ENCODE measurements at places on chromosomes 3 and 15. TPM values are rescaled to one million over a fixed set of nuclear protein-coding genes. Genes with fewer than 3 reads are reported as not detected.

DNA sequence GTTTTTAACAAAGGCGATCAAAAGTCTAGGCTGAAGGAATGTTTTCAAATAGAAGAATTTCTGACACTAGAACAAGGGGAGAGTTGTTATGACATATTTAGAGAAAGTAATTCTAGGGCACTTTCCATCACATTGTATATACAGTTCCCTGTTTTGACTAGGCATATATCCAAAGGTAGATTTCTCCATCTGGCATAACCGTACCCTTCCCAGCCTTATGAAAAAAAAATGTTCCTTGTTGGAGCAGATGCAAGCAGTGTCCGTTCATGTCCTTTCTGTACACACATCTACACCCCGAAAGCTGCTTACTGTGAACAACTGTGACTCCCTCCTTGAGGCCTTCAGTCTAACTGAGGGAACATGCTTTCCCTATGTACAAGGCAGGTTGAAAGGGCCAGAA lies 271.7 kb upstream of the GBE1 start:
- DNase-seq, result no peak

- DNase-seq, result no peak
Measured at GRCh38 chr15:60751985-60752952, 273.3 kb upstream of the ICE2 start.

DNA sequence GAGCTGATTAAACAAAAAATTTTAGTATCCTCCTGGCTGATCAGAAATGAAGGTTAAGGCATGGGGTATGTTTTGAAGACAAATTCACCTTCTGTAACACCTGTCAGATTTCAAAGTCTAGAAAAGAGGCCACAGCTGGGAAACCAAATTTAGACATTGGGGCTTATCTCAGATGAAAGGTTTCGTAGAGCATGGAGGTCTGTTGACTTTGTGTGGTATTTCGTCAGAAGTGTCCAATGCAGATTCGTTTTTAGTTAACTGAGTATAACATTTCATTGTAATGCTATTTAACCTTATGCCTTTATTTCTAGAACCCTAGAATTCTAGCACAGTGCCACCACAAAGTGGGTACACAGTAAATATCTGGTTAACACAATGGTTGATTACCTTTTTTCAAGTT lies 61.7 kb downstream of the FNDC3B start:
- DNase-seq, result no peak

- no peak for DNase-seq
Measured at GRCh38 chr3:24508423-24508839, 13.8 kb upstream of the THRB start.

The CPOX gene
- 54.7 TPM for total RNA-seq

The ARGFX gene
- not detected for total RNA-seq

- peak; percentile 35 for DNase-seq
Measured at GRCh38 chr3:38805765-38806386, 10.1 kb downstream of the SCN10A start.

GRCh38 chr3:43279532-43279931 lies 6.8 kb upstream of the SNRK start:
- DNase-seq, result no peak

The TM4SF18 gene
- total RNA-seq, result not detected

DNA sequence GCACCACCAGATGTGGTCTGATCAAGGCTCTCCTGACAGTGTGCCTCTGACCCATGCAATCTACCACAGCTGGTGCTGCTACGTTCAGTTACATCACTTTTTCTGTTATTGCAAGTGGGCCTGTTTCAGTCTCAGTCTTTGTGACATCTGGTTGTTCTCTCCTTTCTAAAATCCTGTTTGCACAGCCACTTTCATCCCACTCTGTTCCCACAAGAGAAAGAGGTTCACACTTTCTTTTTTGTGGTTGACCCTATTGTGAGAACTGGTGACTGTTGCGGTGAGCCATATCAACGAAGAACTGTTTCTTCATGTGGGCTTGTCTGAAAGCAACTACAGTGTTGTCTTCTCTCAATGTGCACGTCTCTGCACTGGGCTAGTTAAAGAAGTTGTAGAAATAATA lies 342.8 kb upstream of the ARPP21 start:
- peak; percentile 45 for DNase-seq

- no peak for DNase-seq
Measured at GRCh38 chr3:189566550-189567130, 64.5 kb upstream of the TP63 start.

GRCh38 chr3:25573386-25574171 lies 91.1 kb downstream of the TOP2B start:
- no peak for DNase-seq

The CLDN18 gene
- total RNA-seq, result not detected

- no peak for DNase-seq
Measured at GRCh38 chr3:68773401-68773800, 158.9 kb downstream of the TAFA4 start.

DNA sequence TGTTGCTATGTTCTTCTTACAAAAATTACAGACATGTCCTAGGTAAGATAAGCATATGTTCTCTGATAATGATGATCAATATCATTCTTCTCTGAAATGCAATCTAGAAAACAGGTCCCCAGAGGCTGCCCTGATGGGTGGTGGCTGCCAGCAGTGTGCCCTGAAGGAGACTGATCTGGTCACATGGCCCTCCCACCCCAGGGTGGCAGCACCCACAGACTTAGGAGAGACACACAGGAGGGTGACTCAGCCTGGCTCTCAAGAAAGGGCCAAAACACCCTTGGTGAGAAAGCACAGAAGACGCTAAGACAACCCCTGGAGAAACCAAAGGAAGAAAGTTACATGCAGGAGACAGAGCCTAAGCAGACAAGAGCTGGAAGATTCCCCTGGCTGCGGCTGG lies 203.7 kb downstream of the TJP1 start:
- no peak for DNase-seq

- no peak for DNase-seq
Measured at GRCh38 chr3:42052132-42052483, 39.0 kb upstream of the TRAK1 start.

GRCh38 chr3:107753494-107753893 lies 230.7 kb downstream of the BBX start:
- peak; percentile 4 for DNase-seq

The MED12L gene
- 1.6 TPM for total RNA-seq

The NR1I2 gene
- 1.4 TPM for total RNA-seq

DNA sequence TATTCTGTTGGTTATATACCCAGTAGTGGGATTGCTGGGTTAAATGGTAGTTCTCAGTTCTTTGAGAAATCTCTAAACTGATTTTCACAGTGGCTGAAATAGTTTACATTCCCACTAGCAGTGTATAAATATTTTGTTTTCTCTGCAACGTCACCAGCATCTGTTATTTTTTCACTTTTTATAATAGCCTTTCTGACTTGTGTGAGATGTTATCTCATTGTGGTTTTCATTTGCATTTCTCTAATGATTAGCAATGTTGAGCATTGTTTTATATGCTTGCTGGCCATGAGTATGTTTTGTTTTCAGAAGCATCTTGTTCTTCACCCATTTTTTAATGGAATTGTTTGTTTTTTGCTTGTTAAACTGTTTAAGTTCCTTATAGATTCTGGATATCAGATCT lies 612.7 kb upstream of the SGO1 start:
- DNase-seq, result no peak

The MCF2L2 gene
- total RNA-seq, result 2.2 TPM

The AGBL1 gene
- not detected for total RNA-seq

- peak; percentile 42 for DNase-seq
Measured at GRCh38 chr3:10753964-10754363, 62.1 kb upstream of the SLC6A11 start.

DNA sequence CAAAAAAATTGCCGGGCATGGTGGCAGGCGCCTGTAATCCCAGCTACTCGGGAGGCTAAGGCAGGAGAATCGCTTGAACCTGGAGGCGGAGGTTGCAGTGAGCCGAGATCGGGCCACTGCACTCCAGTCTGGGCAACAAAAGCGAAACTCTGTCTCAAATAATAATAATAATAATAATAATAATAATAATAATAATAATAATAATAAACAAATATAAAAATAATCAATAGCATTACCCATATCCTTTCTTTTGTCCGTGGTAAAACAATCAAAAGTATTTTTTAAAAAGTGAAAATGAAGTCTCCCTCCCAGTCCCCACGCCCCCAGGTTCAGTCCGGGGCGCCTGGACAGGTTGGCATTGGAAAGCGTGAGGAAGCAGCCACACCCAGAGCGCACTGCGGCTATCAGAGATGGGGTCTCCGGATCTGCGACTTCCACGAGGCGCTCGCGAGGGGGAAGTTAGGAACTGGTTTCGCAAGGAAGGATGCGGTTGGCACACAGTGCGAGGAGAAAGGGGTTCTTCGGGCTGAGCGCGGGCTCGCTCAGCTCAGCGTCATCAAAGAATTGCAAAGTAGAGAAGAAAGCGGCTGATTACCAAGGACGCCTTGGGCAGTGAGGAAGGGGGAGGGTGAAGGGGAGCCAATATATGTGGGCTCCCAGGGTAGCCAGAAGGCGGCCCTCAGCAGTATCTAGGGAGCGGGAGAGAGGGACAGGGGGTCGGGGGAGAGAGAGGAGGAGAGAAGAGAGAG lies 69.5 kb upstream of the EPHB3 start:
- DNase-seq, result no peak

The SH3GL3 gene
- not detected for total RNA-seq

GRCh38 chr15:51970132-51970817 lies 1.3 kb downstream of the LEO1 start:
- no peak for DNase-seq

- no peak for DNase-seq
Measured at GRCh38 chr3:72158639-72159326, 373.8 kb upstream of the PROK2 start.

The CCK gene
- total RNA-seq, result not detected

DNA sequence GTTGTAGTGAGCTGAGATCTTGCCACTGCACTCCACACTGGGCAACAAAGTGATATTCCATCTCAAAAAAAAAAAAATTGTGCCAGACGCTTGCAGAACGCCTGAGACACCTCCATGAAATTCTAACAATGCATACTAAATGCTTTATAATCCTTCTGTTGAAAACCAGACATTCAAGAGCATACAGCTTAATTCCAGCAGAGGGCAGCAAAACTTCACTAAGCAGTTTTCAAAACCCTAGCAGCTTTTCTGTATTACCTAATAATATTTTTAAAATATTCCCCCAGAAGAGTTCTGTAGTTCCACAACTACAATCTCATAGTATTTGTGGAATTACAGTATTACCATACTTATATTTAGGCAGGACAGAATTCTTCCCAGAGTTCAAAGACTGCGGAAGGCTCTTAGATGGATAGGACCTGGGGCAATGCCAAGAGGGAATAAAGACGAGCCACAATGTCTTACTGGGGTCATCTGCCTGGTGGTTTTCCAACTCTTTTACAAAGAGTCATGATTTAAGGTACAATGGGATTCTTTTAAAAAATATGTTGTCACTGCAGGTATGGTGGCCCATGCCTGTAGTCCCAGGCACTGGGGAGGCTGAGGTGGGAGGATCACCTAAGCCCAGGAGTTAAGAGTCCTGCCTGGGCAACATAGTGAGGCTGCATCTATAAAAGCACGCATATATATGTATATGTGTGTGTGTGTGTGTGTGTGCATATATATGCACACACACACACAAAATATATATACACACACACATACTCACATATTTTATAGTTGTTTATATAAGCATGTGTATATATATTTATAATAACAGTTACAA lies 19.6 kb upstream of the TASOR start:
- peak; percentile 21 for DNase-seq

DNA sequence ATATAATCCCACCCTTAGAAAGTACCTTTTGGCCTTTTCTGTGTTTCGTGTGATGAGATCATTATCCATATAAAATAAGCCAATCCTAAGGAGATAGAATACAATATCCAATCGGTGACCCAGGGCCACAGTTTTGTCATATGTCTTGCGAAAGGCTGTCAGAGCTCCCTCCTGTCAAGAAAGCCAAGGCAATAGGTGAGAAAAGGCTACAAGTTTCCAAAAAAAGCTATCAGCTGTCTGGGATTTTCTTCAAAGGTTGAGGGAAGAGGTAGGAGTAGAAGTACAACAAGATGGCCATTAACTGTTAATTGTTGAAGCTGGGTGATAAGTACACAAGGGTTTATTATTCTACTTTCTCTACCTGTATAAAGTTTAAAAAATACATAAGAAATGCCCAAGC lies 4.0 kb downstream of the PSMD6 start:
- no peak for DNase-seq

The GREM1 gene
- total RNA-seq, result not detected

DNA sequence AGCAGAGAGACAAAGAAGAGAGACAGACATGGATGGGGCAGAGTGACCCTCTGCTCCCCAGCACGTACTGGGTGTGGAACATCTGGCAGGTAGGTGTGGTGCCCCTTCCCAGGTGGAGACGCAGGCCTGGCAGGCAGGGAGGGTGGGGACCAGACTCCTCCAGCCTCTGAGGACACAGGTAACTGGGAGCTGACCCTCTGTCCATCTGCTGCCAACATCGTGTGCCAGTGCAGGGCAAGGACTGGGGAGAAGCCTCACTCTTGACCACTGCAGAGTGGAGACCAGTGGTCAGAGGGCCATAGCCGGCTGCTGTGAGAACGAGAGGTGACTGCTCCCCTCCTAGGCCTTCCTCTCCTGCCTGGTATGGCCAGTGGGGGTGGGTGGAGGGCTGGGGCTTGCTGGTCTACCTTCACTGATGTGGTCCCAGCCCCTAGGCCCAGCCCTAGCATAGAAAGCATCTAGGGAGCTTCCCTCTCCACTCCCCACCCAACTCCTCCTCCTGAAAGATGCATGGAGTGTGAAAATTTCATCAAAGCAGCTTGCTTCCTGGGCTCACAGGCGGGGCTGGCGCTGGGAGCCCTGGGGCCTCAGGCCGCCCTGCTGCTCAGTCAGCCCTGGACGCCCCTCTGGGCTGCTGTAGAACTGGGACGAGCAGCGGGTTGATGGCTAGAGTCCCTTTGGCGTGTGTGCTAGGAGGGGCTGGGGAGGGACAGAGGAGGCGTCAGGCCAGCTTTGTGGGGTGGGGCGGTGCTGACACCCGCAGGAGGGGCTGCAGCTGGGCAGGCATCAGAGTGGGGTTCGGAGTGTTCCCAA lies 90.3 kb downstream of the PLXNA1 start:
- DNase-seq, result no peak

GRCh38 chr3:17233398-17233800 lies 348.6 kb downstream of the PLCL2 start:
- peak; percentile 8 for DNase-seq

- no peak for DNase-seq
Measured at GRCh38 chr15:80246425-80246894, 5.6 kb downstream of the CTXND1 start.

GRCh38 chr3:11711876-11712275 lies 68.2 kb upstream of the VGLL4 start:
- DNase-seq, result no peak

- DNase-seq, result no peak
Measured at GRCh38 chr15:96582473-96582872, 252.0 kb downstream of the NR2F2 start.

GRCh38 chr15:91471468-91471867 lies 371.4 kb downstream of the SV2B start:
- DNase-seq, result peak; percentile 15

GRCh38 chr3:99716463-99716995 lies 78.1 kb downstream of the COL8A1 start:
- no peak for DNase-seq

GRCh38 chr3:63886858-63887257 lies 23.2 kb downstream of the ATXN7 start:
- DNase-seq, result no peak

- peak; percentile 16 for DNase-seq
Measured at GRCh38 chr15:71730277-71731144, 79.8 kb upstream of the NR2E3 start.

- no peak for DNase-seq
Measured at GRCh38 chr3:36804295-36805055, 40.1 kb upstream of the DCLK3 start.

GRCh38 chr3:124587053-124587408 lies 143.2 kb upstream of the UMPS start:
- DNase-seq, result no peak

The SCG5 gene
- total RNA-seq, result 0.58 TPM

The ITIH4 gene
- 6.8 TPM for total RNA-seq

The PDCD6IP gene
- 147 TPM for total RNA-seq
